CD4-positive, alpha-beta T cell (primary cell): ENCODE measurements at places on chromosomes 3 and 15.

- no peak for DNase-seq
These were observed 953.8 kb upstream of the GBE1 start for GRCh38 chr3:82715091-82715856.

DNA sequence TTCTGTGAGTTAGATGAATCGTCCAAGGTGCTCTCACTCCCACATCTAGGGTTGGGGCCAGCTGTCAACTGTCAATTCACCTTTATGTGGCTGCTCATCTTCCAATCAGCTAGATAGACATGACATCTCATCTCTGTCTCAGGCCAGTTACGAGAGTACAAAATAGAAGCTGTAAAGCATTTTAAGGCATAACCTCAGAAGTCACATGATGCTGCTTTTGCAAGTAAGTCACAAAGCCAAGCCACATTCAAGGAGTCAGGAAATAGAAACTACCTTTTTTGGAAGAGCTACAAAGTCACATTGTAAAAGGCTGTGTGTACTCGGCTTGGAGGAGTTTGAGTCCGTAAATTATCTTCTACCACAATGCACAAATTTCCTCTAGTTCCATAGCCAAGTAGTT is 5.1 kb upstream of the CCR1 start:
- no peak for DNase-seq

- no peak for DNase-seq
These were observed 407.3 kb downstream of the NAALADL2 start for GRCh38 chr3:175266478-175266877.

DNA sequence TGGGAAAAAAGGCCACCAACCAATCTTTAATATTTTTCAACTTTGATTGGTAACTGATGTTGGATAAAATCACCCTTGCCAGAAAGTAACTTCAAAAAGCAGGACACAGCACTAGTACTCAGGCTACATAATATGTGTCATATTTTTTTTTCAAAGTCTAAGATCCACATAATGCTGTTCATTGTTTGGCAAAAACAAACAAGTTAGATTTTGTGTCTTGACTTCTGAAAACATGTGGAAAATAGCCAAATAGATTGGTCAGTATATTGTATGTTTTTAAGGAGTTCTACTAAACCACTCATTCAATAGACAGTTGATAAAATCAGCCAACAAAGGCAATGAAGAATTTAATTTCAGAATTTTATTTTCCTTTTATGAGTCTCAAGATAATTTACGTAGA is 111.7 kb upstream of the CCDC54 start:
- no peak for DNase-seq

DNA sequence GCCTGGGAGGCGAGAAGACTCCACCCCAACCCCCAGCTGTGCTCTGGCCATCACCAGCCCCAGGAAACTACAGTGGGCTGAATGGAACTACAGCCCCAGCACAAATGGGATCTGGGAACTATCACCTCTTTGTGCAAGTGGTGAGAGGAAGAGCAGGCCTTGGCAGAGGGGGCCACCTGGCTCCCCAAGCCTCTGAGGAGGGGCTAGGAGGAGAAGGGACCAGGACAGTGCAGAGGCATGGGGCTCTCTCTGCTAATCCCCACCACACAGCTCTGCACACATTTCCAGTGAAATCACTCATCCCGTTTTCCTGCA is 31.6 kb downstream of the KY start:
- no peak for DNase-seq

GRCh38 chr3:27570421-27571106 is 86.4 kb upstream of the SLC4A7 start:
- no peak for DNase-seq

- peak; percentile 47 for DNase-seq
These were observed 14.5 kb downstream of the RLBP1 start for GRCh38 chr15:89206908-89207331.
